ENCODE measurements at places on chromosomes 3 and 15. TPM values are rescaled to one million over a fixed set of nuclear protein-coding genes. Genes with fewer than 3 reads are reported as not detected.

- DNase-seq = no peak
These were observed 248.9 kb downstream of the SLCO3A1 start for GRCh38 chr15:92102395-92102755.

- DNase-seq = no peak
These were observed 165.1 kb upstream of the UBE2E1 start for GRCh38 chr3:23640471-23641146.

DNA sequence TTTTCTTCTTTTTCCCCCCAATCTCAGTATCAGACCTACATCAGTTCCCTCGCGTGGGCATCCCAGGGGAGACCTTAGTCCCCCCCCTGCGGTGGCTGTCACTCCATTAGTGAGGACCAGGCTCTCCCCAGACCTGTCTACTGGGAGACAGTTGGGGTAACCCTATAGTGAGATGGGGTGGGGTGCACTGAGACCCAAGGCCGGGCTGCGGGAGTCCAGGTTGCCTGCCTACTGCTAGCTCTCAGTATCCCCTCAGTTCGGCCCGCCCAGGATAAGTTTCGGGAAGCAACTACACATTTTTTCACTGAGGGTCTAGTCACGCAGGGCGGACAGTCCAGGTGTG is 671 bp upstream of the DCUN1D1 start:
- no peak for DNase-seq

- DNase-seq = no peak
These were observed 314.4 kb downstream of the MECOM start for GRCh38 chr3:169348929-169349621.

The STARD5 gene
- total RNA-seq = 1.9 TPM

The ROPN1B gene
- not detected for total RNA-seq

The PP2D1 gene
- total RNA-seq = not detected
